ENCODE measurements at places on chromosomes 12 and 14. TPM values are rescaled to one million over a fixed set of nuclear protein-coding genes. Genes with fewer than 3 reads are reported as not detected.

Gene COX14
- 30.0 TPM for total RNA-seq

Gene FAM186B
- 1.9 TPM for total RNA-seq

Gene KRT6B
- total RNA-seq = 271 TPM

Gene BMAL2
- 16.6 TPM for total RNA-seq

Gene PYGL
- total RNA-seq = 47.1 TPM

Gene MYRFL
- total RNA-seq = not detected

All from suprapubic skin (tissue), 4 donors.